Spinal cord (tissue), 10 donors: ENCODE measurements at places on chromosomes 7 and 10.

GRCh38 chr7:79936281-79936983 is 198.2 kb upstream of the GNAI1 start:
- DNase-seq, result no peak

DNA sequence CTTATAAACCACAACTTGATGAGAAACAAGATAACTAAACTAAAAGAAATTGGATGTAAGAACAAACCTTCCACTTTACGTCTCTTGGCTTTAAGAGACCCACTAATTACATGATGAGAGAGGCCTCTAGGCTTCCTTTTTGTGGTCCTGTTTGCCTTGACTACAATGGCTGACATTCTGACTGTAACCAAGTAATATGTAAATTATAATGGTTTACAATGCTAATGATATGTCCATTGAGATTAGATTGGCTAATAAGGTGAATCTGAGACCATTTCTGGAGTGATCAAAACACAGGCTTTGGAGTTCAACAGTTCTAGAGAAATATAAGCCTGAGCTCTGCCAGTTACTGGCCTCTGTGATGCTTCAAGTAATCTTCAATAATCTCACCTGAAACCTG is 39.4 kb upstream of the AGMO start:
- DNase-seq, result no peak

GRCh38 chr7:92834507-92835260 is 1.7 kb downstream of the CDK6 start:
- no peak for DNase-seq

DNA sequence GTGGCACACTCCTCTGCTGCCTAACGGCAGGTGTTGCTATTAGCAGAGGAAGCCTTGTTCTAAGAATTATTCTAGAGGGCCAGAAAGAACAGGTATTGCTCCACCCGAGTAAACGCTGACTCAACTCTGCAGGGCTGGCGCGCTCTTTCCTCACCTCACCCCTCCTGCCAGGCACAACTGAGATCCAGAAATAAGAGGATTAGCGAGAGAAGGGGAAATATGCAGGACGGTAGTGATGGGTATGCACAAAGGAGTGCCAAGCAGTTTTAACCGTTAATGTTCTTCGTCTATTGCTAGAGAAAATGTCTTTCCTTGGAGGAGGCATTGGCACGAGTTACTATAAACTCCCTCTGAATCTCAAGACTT is 369 bp upstream of the SCIN start:
- DNase-seq, result no peak

DNA sequence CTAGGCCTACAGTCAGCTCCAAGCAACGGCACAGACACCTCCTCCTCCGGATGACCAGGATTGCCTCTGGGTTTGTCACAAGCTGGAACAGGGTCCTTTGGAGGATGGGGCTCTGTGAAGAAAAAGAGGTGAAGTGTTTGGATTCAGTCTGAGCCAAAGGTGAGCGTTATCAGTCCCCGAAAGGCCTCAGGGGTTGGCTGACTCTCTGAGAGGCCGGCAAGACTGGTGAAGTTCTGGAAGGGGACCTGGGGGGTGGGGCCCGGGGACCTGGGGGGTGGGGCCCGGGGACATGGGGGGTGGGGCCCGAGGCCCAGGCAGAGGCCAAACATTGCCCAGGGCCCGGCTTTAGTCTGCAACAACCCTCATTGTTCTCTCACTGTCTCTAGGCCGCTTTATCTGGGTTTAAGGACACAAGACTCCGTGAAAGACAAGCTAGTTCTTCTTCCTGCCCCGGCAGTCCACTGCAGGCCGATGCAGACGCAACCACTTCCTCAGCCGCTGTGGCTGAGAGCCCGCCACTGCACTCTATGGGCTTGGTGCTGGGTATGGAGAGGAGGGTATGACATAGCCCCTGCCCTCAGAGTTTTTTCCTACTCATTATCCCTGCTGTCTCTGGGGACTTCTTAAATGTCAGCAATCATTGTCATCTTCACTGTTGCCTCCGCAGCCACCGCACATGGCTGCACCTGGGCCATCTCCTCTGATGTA is 27.4 kb upstream of the PSAP start:
- DNase-seq, result peak; percentile 37

DNA sequence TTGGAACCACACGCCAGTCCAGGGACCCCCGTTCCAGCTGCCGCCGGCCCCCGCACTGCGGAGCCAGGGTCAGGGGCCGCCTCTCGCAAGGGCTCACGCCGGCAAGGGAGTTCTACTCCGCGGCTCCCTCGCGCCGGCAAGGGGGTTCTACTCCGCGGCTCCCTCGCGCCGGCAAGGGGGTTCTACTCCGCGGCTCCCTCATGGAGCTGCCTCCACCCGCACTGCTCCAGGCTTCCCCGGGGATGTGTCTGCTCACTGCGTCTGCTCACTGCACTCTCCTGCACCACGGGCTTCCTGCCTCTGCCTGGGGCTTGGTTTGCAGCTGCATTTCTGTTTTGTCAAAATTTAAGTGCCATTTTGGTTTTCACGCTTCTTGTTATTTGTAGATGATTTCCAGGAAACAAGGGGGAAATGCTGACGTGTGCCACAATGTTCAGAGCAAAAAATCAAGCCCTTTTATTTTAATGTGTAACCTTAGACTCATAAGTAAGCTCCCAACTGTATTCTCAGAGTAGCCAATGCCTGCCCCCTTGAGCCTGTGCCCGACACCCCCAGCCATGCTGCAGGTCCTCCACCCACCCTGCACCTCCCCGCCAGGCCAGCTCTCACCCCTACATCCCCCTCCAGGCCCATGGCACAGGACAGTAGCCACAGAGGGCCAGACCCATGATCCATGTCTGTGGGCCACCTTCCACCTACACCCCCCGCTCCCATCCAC is 246.2 kb downstream of the MAD1L1 start:
- no peak for DNase-seq

- DNase-seq, result peak; percentile 90
Measured at GRCh38 chr7:108454674-108455550, 1.3 kb downstream of the NRCAM start.

DNA sequence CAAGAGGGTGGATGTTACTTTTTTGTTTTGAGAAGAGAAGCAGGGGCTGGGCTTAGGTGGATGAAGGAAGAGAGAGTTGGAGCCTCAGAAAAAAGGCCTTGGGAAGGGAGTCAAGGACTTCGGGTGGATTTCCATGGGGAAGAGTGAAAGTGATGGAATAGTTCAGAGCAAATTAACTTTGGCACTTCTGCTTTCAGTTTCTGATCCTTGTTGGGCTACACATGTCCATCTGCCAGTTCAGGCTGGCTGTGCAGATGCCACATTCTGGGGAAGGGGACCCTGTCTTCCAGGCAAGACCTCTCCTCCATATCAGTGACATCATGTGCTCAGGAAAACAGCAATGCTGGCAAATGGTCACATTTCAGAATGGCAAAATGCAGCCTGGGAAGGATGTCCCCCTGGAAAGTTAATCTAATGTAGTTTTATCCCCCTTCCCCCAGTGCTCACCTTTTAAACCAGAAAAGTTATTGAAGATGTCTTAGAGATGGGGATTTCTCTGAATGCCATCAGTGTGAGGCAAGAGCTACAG is 86.0 kb downstream of the WDFY4 start:
- no peak for DNase-seq

GRCh38 chr7:17029150-17029549 is 147.4 kb upstream of the AGR3 start:
- DNase-seq, result no peak

- no peak for DNase-seq
Measured at GRCh38 chr10:5206799-5207198, 10.2 kb downstream of the AKR1C4 start.

DNA sequence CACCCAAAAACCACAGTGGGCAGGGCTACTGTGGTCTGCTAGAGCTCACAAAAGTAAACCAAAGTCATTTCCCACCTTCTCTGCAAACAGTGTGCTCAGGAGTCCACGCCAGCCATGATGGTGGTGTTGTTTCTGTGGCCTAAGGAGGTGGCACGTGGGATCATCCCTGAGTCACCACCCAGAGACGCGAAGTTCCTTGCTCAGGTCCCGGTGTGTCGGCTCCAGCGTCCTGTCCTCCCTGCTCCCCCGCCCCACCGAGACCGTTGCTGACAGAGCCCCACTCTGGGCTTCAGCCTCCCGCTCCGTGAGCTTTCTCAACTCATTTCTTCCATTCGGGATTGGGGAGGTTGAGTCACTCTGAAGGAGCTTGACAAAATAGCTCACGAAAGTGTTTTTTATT is 118.7 kb downstream of the NPTX2 start:
- no peak for DNase-seq

GRCh38 chr10:44069573-44069972 is 315.3 kb downstream of the CXCL12 start:
- no peak for DNase-seq

- no peak for DNase-seq
Measured at GRCh38 chr7:76282344-76283253, 19.9 kb upstream of the HSPB1 start.

- DNase-seq, result no peak
Measured at GRCh38 chr7:6271694-6272440, 557 bp downstream of the CYTH3 start.

- DNase-seq, result no peak
Measured at GRCh38 chr7:23196306-23196705, 14.5 kb downstream of the NUP42 start.

- no peak for DNase-seq
Measured at GRCh38 chr7:51160411-51160810, 156.2 kb downstream of the COBL start.
